ENCODE measurements at places on chromosomes 1 and 21.

DNA sequence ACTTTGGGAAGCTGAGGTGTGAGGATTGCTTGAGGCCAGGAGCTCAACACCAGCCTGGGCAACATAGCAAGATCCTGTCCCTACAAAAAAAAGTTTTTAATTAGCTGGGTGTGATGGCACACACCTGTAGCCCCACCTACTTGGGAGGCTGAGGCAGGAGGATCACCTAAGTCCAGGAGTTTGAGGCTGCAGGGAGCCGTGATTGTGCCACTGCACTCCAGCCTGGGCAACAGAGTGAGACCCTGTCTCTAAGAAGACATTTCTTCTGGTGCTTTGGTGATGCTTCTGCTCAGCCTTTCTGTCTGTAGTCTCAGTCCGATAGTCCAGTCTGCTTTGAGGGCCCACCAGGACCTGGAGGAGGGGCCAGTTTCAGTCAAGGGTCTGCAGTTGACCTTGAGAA is 8.3 kb downstream of the PGD start:
- DNase-seq = no peak

DNA sequence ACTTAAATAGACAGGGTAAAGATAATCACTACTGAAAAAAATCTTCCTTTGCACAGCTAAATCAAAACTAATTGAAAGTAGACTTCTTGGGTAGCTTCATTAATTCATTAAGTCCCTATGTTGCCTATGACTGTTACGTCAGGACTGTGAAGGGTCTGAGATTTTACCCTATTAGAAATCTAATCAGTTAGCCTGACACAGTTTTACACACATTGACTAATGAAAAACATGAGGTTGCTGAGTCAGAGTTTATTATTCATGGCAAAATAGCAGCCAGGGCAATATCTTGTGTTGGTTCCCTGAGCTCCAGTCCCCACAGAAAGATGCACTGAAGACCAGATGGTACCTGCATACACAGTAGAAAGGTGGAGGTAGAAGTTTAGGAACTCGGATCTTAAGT is 262.5 kb upstream of the ZP4 start:
- no peak for DNase-seq

DNA sequence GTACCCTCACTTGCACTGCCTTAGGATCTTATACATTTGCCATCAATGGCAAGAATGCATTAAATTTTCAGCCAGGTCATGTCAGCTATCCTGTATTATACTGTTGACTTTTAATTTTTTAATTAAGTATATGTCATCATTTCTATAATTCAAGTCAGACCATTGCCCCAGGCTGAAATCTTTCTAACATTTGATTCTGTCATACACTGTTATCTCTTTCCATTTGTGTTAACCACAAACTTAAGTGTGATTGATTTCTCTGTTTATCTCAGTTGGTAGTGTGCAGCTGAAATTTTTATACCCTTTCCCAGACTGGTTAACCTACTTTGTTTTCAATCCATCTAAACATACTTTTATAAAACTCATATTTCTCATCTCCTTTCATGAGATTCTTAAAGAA is 153.3 kb downstream of the ZP4 start:
- no peak for DNase-seq

DNA sequence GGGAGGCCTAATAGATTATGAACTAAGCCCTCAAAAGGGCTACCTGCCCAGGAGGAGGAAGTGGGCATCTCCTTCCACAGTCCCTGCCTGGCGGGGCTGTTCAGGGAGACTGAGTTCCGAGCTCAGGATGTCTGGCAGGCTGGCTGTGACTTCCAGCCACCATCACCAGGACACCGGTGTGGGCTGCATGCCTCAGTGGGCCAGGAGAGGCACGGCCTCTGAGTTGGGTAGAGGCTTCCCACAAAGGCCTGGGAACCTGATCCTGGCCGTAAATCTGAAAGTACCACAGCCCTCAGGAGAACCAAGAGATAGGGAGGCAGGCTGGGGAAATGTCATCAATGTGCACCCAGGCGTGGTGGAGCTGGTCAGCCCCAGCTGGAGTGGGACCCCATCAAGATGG is 29.1 kb downstream of the NTPCR start:
- no peak for DNase-seq

GRCh38 chr1:81693316-81693715 is 107.4 kb upstream of the ADGRL2 start:
- no peak for DNase-seq

DNA sequence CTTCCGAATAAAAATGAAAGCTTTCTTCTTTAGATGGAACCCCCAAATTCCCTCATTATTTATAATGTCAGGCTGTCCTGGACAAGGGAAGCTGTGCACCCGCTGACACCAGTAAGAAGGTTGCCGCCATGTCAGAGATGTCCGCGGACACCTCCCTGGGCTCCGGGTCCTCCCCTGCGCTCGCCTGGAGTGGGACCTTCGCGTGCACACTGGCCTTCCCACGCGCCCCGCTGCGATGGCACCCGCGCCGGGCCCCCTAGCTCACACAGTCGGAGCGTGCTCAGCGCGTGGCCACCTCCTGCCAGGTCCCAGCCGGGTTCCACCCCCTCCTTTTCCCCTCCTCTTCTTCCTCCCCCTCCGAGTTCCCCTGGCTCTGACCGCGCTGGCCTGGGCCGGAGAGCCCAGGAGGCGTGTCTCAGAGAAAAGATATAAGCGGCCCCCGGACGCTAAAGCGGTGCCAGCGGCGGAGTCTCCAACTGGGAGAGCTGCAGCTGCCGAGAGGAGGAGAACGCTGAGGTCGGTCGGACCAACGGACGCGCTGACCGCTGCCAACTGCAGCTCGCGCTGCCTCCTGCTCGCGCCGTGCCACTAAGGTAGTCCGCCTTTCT is at the start of gene G0S2:
Gene G0S2 (plus strand): TSS at position 456 of the 608 bp plus-strand sequence. CDS start 273 bp downstream, outside the sequence.
- no peak for DNase-seq

DNA sequence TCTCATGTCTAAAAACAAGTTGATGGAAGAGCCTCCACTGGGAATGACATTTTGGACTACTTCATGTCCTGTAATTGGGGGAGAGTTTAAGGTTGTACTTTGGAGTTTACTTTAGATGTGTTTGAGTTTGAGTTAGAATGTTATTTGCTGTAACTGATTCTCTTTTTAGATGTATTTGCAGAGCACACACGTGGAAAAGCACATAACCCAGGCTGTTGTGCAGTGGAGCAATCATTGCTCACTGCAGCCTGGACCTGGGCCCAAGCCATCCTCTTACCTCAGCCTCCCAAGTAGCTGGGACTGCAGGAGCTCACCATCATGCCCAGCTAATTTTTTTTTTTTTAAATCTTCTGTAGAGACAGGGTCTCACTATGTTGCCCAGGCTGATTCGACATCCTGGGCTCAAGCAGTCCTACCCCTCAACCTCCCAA is 36.7 kb upstream of the SH3D21 start:
- no peak for DNase-seq

GRCh38 chr1:224065455-224065854 is 48.5 kb upstream of the FBXO28 start:
- no peak for DNase-seq

GRCh38 chr1:47233186-47233585 is 1.2 kb upstream of the TAL1 start:
- DNase-seq = no peak

DNA sequence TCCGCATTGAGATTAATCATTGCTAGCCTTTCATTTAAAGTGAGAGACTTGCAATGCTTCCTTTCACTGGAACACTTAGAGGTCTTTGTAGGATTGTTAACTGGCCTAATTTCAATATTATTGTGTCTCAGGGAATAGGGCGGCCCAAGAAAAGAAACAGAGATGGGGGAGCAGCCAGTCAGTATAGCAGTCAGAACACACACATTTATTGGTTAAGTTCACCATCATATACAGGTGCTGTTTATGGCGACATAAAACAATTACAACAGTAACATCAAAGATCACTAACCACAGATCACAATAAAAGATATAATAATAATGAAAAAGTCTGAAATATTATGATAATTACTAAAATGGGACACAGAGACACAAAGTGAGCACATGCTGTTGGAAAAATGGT is 29.4 kb downstream of the BARHL2 start:
- no peak for DNase-seq

DNA sequence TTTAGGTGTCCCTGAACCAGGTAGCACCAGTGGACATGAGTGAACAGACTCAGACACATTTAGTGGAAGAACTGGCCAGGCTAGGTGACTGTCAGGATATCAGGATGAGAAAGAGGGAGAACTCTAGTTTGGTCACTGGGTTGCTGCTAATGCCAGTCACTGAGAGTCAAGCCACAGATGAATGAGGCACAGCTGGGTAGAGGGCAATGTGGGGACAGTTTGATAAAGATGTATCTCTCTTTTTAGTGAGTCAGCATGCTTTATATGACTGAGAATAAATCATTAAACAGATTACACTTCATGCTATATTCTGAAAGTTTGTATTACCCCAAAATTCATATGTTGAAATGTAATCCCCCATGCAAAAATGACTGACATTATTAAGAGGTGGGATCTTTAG is 87.1 kb downstream of the SELENOF start:
- no peak for DNase-seq

- DNase-seq = no peak
These were observed 7.8 kb downstream of the ERI3 start for GRCh38 chr1:44347280-44347679.

- DNase-seq = no peak
These were observed 21.3 kb upstream of the SARS1 start for GRCh38 chr1:109192433-109192832.

- no peak for DNase-seq
These were observed 14.0 kb upstream of the LGALS8 start for GRCh38 chr1:236509647-236510401.

- peak; percentile 78 for DNase-seq
These were observed 784 bp upstream of the KCND3 start for GRCh38 chr1:111990026-111990877.

DNA sequence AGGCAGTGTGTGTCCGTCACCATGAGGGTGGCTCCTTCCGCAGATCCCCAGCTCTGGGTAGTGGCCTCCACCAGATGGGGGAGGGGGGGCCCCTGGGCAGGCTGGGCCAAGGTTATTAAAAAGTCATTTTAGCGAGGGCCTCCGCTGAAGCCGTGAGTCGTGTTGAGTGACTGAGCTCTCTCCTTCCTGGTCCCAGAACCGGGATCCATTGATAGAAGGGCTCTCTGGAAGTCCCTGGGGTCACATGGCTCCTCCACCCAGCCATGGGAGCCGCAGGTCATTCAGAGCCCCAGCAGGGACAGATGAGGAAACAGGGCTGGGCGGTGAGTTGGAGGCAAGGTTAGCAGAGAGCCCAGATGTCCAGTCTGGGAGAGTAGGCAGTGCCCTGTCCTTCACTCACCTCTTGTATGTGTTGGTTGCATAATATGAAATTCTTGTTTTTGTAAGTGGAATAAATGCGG is 12.9 kb downstream of the MIIP start:
- no peak for DNase-seq

DNA sequence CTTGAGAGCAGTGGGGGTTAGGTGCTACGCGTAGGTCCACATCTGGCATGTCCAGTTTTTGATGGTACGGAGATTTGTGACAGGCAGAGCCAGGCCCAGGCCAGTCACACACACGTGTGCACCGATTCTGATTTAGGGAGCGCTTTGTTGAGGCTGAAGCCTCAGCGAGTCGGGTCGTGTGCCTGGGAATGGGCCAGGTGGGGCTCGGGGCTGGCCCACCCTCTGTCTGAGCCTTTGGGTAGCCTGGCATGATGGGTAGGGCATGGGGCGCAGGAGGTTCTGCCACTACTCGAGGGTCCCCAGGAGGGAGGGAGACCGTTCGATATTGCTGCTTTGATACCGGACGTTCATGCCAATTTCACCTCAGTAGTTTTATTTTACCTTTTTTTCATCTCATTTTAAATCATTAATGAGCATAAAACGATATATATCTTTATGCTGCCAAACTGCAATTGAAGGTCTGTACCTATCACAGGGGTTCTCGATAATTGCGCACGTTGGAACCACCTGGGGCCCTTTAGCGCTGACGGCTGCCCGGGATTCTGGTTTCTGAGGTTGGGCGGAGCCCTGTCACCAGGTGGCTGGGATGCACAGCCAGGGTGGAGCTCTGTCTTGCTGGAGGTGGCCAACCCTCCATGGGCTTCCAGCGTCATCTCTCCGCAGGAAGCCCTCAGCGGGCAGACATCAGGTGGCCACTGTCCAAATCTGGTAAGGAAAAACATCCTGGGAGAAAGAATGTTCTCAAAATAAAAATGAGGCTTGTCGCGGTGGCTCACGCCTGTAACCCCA is 71.9 kb downstream of the SCCPDH start:
- DNase-seq = no peak

DNA sequence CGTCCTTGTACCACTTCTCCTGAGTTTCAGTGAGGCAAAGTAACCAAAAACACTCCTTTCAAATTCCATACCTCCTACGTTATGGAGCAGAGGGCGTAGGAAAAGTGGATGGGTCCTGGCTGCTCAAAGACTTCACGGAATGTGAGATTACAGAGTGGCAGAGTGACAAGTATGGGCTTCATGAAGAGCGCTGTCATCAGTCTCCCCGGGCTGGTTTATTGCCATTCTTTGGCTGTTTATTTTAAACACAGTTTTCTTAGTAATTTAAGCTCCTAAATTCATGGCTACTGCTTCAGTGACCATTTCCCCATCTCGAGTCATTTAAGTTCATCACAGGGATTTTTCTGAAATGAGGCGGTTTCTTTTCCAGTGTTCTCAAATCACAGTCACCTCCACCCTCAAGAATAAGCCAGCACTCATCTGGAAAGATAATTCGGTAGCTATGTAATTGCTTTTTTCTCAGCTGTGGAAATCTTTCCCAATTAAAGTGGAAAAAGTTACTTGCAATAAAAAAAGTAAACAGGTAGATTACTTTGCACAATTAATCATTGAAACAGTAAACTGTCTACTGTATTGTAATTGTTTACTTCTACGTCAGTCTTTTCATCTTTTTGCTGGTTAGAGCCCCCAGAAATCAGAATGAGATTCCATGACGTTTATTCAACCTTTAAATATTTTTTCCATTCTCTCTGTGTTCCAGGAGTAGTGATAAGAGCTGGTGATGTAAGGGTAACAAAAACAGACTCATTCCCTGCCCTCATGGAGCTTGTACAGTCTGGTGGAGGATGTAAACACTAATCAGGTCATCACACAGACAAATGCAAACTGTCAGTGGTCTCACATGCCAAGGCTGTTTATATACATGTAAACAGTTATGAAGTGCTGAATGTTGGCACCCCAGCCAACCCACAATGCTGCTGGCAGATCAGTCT is 3.0 kb upstream of the SMYD2 start:
- DNase-seq = no peak

DNA sequence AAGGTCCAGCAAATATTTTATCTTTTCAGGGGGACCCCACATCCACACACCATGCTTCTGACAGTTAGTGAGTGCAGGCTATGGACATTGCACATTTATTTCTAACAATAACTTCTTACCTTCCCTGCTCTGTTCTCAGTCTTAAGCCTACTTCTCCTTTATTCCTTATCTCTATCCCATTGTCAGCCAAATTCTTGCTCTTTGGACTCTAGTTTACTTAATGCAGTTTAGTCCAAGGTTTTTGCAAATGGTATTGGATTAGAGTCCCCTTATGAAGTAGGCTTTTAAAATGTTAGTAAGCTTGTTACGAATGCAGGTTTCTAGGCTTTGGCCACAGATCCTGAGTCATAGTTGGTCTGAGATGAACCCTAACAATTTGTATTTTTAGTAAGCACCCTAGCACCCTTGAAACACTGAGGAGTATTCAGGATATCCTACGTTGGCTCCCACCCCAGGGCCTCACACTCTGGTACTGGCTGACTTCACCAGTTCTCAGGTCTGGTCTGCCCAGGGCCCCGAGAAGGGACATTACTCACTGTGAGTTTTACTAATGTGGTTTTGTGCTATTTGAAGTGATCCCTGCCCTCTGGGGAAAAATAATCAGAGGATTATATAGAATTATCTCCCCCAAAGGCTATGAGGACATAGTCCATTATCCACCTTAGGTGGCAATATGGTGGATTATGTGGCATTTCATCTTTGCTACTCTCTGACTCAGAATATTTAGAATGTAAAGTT is 239.5 kb downstream of the TGFB2 start:
- no peak for DNase-seq

GRCh38 chr1:55600242-55600641 is 385.1 kb upstream of the USP24 start:
- DNase-seq = no peak
